ENCODE measurements at places on chromosomes 1 and 21.

DNA sequence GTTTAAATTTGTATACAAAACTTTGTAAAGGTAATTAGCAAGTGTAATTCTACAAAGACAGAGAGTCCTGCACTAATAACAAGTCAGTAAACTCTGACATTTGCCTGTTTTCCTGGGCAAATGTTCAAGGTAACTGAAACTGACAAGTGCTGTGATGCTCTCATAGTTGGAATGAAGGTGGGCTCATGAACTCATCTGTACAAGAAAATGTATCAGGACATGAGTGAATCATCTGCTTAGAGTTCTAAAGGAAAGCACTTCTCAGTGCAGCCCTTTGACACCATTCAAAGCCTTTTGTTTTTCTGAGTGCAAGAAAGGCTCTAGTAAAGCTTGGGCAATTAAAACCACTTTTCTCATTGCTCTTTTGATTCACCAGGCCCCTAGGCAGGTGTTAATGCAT lies 91.5 kb downstream of the UROD start:
- no peak for DNase-seq

- DNase-seq = no peak
Measured at GRCh38 chr1:44929531-44929930, 56.9 kb downstream of the EIF2B3 start.

DNA sequence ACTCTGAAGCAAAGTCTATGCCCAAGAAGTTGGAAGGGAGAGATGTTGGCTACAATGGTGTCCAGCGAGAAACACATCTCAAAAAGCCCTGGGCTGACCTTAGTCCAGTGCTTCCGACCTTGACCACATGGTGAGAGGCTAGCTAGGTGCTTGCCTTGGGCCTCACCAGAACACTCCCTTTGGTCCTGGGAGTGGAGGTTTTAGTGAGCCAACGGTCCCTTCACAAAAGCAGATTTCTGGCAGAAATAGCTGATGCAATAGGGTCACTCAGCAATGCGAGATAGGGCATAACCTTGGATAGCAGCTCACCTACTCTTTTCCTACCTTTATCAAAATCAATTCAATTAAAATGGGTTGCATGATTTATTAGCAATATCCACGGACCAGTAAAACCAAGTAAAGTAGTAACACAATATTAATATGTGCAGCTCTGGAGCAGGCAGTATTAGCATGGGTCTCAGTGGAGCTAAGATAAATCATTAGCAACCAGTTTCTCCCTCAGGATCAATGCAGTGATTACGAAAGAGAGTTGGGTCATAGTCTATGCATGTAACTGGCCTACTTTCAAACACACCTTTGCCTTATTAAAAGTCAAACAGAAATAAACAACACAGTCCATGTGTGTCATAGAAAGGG lies 1.9 kb downstream of the SLC30A10 start:
- DNase-seq = no peak

DNA sequence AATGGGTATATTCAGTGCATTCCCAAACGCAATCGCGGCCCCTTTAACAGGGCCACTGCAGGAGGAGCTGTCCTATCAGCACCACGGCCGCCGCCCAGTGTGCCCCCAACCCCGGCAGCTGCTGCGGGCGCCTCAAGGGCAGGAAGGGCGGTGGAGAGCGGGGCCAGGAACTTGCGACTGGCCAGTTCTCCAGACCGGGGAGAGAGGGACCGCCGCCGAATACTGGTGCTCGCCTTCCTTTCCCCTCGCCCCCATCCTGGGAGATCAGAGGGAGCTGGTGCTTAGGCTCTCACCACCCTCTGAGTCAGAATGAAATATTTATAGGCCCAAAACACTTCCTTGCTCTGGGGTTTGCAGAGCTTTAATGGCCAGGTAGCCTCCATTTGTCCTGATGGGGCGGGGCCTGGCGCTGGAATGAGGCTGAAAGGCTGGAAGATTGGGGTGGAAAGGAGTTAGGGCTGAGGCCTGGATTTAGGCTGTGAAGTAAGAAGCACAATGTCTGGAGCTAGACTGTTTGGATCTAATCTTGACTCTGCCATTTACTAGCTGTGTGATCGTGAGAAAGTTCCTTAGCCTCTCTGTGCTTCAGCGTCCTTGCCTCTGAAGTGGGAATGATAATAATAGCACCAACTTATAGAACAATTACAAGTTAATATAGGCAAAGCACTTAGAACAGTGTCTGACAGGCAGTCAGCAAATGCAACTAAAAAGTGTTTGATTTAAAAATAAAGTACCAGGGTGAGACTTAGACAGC lies 75.5 kb downstream of the NAV1 start:
- no peak for DNase-seq

GRCh38 chr1:37092937-37093336 lies 58.6 kb upstream of the GRIK3 start:
- DNase-seq = no peak

DNA sequence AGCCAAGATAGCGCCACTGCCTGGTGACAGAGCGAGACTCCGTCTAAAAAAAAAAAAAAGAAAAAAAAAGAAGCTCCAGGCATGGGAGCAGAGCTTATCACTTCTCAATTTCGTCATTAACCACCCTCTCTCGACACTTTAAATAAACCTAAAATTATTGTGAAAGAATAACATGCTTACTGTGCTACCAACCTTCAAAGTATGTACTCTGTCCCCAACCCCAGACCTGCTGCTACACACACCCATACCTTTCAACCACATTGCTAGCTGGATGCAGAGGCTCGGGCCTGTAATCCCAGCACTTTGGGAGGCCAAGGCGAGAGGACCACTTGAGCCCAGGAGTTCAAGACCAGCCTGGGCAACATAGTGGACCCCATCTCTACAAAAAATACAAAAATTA lies 38.7 kb downstream of the GNPAT start:
- DNase-seq = no peak

DNA sequence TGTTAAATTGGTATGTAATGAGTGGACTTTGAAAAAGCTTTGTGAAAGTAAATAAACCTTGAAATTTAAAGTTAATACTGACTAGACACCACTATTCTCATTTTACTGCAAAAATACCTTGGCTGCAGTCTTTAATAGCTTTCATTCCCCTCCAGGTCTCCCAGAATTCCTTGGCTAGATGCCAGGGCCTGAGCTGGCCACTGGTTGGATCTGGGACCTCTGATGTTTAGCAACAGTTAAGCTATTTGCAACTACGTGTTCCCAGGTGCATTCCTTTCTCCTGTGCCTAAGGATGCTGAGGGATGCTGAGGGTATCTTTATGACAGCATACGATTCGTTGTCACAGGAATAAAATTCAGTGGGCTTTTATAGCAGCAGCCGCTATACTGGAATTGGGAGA lies 938.7 kb downstream of the TTLL7 start:
- no peak for DNase-seq

DNA sequence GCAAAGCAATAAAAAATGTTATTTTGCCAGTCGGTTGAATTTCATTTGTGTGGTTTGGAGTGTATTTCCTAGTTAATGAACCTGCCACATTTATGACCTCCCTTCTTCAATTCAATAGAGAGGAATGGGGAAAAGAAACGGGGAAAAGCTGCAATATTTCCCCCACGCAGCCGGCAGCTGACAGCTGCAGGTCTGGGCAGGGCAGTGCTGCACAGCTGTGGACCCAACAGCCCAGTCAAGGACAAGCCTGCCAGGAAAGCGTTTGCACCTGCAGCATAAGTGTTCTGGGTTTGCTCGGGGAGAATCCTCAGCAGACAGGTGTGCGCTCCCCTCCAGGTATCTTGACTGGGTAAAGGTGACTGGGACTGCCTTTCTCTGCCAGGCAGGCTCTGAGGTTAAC lies 53.4 kb downstream of the FBXO2 start:
- DNase-seq = no peak

DNA sequence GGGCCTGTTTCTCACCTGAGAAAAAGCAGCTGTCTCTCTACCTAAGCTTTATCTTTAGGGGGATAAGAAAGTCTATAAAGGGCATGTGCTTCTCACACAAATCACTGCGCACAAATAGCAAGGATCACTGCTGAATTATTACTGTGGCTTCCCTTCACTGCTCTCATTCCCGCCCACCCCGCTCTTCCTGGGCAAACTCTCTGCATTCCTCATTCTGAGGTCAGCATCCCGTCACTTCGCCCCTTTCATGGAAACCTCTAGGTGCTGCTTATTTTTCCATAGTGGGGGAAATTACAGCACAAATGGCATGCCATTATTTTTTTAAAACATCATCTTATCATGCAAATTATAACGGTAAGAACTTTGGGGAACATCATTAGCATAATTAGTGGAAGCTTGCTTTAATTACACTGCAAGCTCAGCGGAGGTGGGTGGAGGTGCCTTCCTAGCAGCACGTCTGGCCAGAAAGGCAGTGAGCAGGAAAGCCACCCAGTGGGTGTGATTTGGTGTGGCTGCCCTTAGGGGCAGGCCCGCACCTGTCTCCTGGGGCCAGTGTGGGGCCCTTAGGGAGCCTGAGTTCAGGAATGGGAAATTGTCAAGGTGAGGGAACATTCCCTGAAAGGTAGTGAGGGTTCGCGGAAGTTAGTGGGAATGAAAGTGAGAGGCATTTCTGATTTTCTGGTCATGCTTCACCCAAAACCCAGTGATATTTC lies 105.9 kb downstream of the LAMC2 start:
- DNase-seq = no peak

GRCh38 chr1:6581561-6582305 lies 1.9 kb downstream of the ZBTB48 start:
- no peak for DNase-seq

- DNase-seq = no peak
Measured at GRCh38 chr1:36699113-36699911, 216.6 kb upstream of the CSF3R start.

DNA sequence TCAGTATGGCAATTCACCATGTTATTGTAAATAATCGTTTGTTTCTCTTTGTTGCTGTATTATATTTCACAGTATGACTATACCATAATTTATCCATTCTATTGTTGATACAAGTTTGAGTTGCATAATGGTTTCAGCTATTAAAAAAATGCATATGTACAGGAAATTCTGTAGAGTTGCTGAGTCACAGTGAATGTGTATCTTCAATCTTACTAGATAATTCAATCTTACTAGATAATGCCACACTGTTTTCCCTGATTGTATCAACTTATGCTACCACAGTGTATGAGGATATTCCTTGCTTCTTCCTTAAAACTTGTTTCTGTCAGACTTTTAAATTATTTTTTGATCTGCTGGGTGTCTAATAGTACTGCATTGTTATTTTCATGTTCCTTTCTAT lies 3.5 kb upstream of the COA6 start:
- no peak for DNase-seq

- peak; percentile 57 for DNase-seq
Measured at GRCh38 chr1:203126151-203126865, 1.2 kb upstream of the ADORA1 start.

All from coronary artery (tissue), 2 donors.